ENCODE measurements at places on chromosomes 3 and 15.
A peak's percentile ranks its signal among the peaks of the same experiment; 100 is the strongest.

DNA sequence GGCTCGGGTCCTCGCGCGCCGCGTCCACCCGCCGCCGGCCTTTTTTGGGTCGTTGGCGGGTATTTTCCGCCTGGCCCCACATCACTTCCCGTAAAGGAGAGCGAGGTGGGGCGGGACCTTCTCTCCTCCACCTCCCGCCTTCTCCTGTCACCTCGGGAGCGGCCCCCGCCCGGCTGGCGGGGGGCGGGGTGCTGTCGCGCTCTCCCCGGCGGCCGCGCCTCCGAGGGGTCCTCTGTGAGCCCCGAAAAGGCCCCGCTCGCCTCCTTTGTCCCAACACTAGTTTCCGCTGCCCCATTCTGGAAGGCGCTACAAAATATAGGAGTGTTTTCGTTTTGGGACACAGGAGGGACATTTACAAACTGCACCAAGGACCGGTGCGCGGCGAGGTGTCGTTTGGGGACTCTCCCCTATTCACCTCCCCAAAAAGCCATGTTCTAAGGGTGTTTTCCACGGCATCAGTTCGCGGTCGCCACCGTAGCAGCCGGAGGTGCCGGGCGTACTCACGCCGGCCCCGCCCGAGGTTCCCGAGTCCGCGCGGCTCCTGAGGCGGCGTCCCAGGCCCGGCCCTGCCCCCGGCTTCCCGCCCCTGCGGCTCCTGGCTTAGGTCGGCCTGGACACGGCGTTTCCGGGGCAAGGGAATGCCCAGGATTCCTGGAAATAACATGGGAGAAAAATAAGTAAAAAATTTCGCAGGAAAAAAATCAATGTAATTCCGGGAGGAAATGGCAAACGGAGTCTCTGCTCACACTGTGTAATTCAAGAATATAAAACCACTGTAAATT, at the start of gene RAB27A:
RAB27A (minus strand) TSS at position 68 of the 782 bp plus-strand sequence. CDS start 54,879 bp downstream, outside the sequence.
- DNase-seq = peak; percentile 87

GRCh38 chr3:120022729-120023128, 71.5 kb downstream of the GSK3B start:
- DNase-seq = peak; percentile 29

- no peak for DNase-seq
Measured at GRCh38 chr15:99167201-99167600, 62.3 kb downstream of the SYNM start.

- DNase-seq = peak; percentile 59
Measured at GRCh38 chr15:40936709-40937666, 7.8 kb downstream of the DLL4 start.

DNA sequence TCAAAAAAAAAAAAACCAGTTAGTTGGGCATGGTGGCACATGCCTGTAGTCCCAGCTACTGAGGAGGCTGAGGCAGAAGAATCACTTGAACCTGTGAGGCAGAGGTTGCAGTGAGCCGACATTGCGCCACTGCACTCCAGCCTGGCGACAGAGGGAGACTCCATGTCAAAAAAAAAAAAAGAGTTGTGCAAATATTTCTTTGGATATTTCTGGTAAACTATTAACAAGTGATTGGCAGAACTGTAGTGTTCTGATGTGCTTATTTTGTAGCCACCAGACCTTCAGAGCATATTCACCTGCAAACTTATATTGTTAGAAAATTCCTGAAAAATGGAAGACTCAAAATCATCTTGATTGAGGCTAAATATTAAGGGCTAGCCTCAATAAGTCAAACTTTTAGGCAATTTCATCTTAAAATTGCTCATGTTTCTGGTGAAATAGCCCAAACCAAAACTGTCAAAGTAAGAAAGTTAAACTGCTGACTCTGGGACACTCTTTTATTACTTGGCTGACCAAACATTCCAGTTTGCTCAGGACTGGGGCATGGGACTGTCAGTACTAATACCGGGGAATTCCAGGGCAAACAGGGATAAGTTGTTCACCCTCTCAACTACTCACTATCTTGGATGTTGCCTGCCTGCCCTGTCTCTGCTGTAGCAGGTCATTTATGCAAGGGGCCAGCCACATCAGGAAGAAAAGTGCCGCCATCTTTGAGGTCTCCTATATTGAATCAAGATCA, 37.0 kb downstream of the ABHD2 start:
- DNase-seq = no peak

GRCh38 chr15:96331144-96331944, 844 bp downstream of the NR2F2 start:
- DNase-seq = peak; percentile 70

DNA sequence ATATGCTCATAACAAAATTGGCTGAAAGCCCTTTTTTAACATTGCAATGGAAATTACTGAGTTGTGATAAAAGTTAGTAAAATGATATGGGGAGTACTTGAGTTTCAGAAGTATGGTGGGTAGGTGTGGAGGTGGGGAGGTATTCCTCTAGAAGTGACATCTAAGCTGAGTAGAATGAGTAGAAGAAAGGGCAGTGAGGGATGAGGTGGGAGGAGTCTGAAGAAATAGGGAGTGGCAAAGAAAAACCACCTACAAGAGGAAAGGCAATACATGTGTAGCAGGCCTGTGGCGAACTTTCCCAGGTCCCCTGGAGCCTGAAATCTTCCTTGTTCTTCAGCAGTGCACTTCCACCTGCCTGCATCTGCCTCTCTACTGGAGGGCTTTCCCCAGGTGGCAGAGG, 52.8 kb upstream of the DIPK2A start:
- no peak for DNase-seq

- DNase-seq = no peak
Measured at GRCh38 chr3:46370839-46371518, at the start of gene CCR5. CCR5 (plus strand) TSS chr3:46370946; CDS start chr3:46372903, 1,957 bp downstream.

GRCh38 chr15:40511093-40511471, 40.3 kb downstream of the CHST14 start:
- DNase-seq = no peak

DNA sequence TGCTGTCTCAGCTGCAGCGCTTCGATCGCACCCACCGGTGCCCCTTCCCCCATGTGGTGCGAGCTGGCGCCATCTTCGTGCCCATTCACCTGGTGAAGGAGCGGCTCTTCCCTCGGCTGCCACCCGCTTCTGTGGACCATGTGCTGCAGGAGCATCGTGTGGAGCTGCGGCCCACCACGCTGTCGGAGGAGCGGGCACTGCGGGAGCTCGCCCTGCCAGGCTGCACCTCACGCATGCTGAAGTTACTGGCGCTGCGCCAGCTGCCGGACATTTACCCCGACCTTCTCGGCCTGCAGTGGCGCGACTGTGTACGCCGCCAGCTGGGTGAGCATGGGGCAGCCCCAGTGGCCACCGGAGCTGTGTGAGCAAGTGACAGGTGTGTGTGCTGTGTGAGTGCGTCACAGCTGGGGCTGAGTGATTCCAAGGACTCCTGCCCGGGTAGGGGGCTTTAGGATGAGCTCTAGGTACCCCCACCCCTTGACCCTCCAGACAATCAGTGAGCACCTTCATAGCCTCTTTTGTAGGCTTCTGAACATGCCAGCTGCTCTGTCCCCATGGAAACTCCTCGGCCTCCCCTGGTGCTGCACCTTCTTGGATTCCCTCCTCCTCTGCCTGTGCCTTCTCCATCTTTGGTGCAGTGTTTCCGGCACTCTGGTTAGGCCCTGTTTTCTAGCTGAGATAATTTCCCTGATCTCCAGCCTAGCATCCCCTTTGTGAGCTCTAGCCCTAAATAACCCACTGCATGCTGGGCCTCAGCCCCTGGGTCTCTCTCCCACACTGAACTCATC, 7.0 kb downstream of the C15orf39 start:
- no peak for DNase-seq

GRCh38 chr3:172157564-172158258, 118.3 kb downstream of the FNDC3B start:
- DNase-seq = no peak

GRCh38 chr3:108518895-108519294, 8.5 kb upstream of the MYH15 start:
- DNase-seq = peak; percentile 8

DNA sequence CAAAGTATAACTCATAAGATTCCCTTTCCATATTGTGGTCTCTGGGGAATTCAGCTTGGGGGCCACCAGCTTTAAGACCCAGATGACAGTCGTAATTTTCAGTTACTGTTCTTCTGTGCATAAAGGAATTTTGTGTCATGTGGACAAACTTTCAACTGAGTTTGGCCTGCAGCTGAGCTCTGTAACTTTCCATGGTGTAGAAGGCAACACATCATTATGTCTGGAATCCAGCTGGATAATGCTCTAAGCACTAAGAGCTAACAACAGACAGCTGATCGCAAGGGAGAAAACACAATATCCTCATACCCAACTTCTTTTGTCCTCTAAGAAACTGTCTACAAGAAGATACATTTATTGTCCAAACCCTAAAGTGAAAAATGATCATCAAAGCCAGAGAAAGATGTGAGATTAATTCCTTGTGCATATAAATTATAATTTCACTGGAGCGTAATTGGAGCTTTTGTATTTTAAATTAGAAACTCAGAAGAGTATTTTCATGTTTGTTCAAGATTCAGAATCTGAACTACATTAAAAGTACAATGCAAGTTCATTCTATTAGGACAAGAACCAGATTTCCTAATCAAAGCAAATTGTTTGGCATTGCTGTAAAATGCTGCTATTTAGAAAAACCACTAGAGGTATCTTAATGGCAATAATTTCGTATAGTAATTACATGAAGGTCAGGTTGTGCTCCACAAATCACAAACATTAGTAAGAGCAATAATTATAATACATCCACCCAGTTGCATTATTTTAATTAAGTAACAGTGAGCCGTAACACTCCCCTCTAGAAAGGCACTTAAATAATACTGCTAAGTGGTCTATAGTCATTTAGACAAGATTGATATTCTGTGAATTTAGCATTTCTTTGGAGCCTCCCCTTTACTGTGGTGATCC, 218.8 kb downstream of the ATP8B4 start:
- no peak for DNase-seq

- DNase-seq = no peak
Measured at GRCh38 chr3:22380253-22380652, 629.2 kb upstream of the ZNF385D start.

DNA sequence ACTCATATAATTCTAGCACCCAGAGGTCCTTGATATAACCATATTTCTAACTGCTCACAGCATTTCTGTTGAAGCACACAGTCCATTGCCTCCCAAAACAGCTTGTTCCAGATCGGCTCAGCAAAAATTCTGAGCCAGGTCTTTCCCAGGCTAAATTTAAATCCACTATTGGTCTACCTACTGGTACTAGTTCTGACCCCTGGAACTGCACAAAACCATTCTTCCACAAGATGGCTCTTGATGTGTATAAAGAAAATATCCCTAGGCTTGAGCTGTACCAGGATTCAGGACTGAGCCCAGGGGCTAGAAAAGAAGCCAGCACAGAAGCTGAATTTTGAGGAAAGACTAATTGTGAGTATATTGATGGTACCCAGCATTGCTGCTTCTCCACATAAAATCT, 75.4 kb upstream of the ABHD17C start:
- peak; percentile 36 for DNase-seq

DNA sequence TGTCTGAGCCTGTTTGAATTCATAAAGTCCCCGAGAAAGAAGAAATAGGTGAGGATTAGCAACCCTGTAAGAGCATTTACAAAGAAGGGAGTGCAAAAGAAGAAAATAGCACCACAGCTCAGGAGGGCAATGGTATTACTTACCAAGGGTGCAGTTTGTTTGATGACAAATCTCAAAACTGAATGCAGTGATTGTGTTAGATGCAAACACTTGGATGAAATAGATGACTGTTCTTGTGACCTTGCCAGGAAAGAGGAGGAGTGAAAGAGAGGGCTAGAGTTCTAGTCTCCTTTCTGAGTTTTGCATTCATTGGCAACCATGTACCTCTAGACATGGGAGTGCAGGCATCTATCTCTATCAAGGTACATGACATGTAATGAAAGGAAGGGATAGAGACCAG, 1030.8 kb upstream of the CFAP20DC start:
- DNase-seq = peak; percentile 33

GRCh38 chr3:38107911-38108648, 28.8 kb downstream of the ACAA1 start:
- no peak for DNase-seq

GRCh38 chr3:151205482-151205881, 2.5 kb upstream of the GPR171 start:
- no peak for DNase-seq

GRCh38 chr3:73021301-73021835, 24.8 kb downstream of the PPP4R2 start:
- no peak for DNase-seq

All from astrocyte of the hippocampus (primary cell).